HT-29 (cell line): ENCODE measurements at places on chromosomes 2 and 18. TPM values are rescaled to one million over a fixed set of nuclear protein-coding genes. Genes with fewer than 3 reads are reported as not detected.

SOX11 gene
- not detected in 2 replicates for total RNA-seq

ARHGAP15 gene
- total RNA-seq: not detected in 2 replicates

TNFRSF11A gene
- 7.4 and 8.6 TPM in 2 replicates for total RNA-seq

DNA sequence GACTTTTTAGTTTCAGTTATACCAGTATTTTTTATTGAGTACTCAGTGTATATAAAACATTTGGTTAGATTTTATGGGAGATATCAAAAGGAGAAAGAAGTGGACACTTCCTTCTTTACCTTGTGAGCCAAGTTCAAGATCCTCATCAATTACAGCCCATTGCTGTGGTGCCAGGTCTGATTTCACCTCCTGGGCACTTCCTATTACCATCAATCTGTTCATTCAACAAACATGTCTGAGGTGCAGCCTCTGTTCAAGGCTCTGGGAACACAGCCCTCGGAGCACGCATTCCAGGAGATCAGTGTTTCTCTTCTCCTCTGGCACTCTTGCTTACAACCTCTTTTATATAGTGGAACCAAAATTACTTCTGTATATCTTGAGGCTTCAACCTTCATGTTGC lies 171.4 kb upstream of the ALPP start:
- no peak for DNase-seq

DNA sequence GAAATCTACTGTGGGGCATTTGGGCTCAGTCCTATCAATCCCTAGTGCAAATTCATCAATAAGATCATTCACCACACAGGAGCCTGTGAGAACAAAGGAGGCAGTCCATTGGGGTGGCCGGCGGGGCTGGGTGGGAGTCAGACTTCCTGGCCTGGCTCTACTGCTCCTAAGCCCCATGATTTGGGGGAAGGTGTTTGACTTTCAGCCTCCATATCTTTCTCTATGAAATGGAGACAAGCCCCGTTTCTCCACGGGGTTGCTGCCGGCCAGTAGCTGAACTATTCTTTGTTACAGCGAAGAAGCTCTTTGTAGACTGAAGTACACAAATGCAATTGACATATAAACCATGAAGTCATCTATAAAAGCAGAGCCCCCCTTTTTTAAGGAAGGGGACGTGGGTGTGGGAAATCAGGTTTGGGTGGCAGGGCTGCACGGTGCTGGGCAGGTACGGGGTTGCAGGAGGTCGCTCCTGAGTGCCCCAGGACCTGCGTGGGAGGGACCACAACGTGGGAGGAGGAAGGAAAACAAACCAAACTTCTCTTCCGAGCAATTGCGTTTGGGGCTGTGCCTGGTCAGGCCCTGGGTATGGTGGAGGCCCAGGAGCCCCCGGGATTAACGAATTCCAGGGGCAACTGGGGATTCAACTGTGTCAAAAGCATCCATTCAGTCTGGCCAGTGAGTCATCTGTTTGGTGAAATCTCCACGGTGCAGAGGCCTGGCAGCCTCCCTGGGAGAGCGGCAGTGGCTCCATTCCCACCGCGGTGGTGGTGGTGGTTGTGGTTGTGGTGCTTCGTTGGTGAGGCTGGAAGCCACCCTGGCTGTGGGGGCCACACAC lies 18.2 kb downstream of the FBLN7 start:
- DNase-seq: no peak

GRCh38 chr2:36296798-36297197 lies 58.8 kb upstream of the CRIM1 start:
- DNase-seq: no peak

DNA sequence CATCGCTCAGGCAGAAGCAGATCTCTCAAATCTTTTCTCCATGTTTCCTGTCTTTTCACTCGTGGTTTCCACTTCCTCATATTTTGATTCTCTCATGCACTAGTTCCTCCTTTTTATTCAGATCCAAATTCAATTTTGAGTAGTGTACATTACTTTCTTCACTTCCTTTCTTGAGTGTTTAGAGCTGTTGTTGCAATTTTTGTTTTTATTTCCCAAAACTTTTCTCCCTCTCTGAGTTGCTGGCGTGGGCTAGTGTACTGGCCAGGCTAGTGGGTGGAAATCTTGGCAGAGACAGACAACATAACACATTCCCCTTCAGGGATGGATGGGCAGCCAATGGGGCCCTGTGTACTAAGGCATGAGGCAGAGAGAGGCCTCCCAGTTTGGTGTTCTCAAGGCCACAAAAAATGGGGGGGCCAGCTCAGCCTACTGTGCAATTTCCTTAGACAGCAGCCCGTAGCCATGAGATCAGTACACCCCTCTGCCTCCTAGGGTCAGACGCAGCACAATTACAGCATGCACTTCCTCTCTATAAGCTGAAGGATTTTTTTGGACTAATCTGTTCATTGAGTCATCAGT lies 145.1 kb upstream of the PID1 start:
- DNase-seq: no peak

DNA sequence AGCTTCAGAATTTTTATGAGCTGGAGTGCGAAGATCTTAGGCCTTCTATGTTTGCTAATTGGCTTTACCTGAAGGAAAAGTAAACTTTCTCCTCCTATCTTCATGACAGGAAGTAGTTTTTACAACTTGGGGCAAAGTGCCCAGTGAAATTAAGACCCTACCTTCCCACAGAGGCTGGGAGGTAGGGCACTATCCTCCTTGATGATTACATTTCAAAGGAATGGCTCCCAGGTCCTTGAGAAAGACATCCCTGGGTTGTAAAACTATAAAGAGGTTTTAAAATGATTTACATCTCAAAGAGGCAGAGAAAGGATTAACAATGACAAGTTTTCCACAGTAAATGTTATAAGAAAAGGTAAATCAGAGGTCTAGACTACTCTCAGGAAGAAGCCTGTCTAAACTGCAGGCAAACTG lies 155.8 kb downstream of the CDH7 start:
- DNase-seq: peak; percentile 87

DNA sequence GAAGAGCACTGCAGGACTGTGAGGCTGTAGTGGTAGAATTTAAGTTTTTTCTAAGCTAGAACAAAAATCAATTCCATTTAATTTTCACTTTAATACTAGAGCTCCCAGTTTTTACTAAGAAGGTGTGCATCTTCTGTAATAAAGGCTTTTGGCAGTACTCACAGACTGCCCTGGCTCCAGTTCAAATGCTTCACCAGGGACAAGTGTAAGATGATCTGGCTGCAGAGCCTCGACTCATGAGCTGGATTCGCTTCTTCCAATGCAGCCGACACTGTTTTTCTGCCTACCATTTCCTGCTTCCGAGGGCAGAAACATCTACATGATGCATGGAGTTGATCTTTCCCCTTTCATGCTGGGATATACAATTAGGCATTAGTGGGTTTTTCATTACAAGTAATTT lies 87.0 kb downstream of the FARSB start:
- DNase-seq: no peak
